ENCODE measurements at places on chromosomes 3 and 15.
A peak's percentile ranks its signal among the peaks of the same experiment; 100 is the strongest.

DNA sequence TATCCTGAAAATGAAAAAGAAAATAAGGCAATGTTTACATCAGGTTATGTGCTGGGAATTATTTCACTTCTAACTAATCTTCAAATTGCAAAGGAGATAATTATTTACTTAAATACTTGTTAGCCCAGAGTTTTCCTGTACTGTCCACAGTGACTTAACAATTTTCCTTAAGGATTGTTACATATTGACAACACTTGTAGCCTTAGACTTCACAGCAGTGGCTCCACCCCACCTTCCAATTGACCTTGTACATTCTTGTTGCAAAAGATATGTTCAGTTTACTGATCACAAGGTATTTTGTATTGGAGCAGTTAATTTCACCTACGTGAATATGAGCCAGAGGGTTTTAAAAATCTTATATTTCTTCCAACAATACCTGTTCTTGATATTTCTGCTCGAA, 376.9 kb downstream of the CNTN6 start:
- no peak for DNase-seq

DNA sequence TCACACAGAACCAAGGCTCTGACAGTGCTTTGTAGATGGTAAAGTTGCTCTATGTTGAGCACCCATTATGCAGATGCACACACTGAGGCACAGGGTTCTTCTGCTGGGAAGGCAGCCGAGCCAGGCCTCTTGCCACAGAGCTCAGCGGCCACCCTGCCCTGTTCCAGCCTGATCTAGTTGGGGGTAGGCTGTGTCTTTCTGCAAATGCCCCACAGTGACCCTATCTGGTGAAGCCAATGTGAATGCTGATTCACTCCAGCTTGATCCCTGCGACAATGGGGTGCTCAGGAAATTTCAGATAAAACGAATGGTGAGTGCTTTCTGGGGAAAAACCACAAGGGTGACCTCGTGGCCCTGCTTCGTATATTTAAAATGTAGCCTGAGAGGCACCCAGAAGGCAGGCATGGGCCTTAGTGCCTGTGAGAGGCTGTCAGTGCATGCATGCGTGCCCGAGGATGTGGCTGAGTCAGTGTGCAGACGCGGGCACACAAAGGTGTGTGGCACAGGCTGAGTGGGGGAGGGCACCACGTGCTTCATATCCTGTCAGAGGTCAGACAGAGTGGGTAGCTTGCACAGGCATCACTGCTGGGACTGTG, 85.7 kb downstream of the ATP2B2 start:
- no peak for DNase-seq

GRCh38 chr15:65086680-65087111, 10.2 kb downstream of the KBTBD13 start:
- no peak for DNase-seq

GRCh38 chr3:73633916-73634344, 9.2 kb upstream of the PDZRN3 start:
- no peak for DNase-seq

DNA sequence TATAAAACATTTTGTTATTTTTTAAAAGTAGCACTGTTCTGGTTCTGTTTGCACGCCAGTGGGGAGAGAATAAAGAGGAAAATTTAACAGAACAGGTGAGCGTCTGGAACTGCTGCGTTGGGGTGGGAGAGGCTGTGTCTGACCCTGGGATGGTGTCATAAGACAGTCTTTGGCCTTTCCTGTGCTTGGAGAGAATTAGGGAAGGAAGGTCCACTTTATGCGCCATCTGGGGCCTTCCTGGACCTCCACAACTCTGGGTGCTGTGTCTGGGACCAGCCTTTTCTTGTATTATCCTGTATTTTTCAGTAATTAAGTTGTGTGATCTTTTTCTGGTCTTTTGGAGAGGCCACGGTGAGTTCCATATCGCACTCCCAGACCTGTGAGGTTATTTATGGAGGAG, 3.3 kb downstream of the FAM43A start:
- no peak for DNase-seq

- DNase-seq: no peak
Observed at GRCh38 chr3:139982404-139982803, 47.4 kb downstream of the CLSTN2 start.

GRCh38 chr3:194042927-194043326, 93.0 kb upstream of the HES1 start:
- DNase-seq: no peak

GRCh38 chr15:89893027-89893426, 767 bp downstream of the AP3S2 start:
- DNase-seq: peak; percentile 24
